D721Med (cell line): ENCODE measurements at places on chromosomes 1 and 21.

DNA sequence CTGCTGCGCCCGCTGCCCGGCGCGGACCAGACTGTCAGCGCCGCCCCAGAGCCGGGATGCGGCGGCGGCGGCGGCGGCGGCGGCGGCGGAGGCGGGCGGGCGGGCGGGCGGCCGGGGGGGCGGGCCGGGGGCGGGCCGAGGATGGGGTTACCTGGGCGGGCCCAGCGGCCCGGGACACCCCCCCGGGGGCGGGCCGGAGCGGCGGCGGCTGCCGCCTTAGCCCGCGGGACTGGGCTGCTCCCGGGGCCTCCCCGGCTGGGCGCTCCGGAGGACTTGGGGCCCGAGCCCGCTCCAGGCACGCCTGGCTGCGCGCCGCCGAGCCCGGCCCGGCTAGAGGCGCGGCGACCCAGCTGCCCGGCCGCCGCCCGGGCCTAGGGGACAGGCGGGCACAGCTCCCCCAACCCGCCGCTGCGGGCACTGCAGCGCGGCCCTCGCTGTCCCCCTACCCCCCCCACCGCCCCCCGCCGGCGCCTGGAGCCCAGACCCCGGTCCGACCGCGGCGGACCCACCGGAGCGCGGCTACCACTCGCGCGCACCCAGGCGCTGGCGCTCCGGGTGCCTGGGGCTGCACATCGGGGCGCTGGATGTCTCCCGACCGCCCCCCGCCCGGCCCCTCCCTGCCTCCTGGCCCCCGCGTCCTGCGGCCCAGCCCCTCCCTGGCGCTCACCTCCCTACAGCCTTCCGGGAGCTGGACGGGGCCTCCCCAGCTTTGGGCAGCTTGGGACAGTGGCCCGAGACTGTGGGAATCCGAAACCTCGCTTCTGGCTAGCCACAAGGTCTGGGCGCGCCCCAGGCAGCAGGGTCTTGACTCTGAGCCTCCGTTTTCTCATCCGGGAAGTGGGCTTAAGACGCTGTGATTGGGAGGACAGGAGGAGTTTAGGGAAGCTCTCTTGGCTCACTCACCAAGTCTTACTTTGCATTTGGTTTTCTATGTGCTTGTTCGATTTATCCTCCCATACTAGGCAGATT lies at the start of gene WNT4:
Gene WNT4 (minus strand): TSS at position 33 of the 969 bp plus-strand sequence. CDS start 175 bp downstream, outside the sequence.
- DNase-seq, result no peak

DNA sequence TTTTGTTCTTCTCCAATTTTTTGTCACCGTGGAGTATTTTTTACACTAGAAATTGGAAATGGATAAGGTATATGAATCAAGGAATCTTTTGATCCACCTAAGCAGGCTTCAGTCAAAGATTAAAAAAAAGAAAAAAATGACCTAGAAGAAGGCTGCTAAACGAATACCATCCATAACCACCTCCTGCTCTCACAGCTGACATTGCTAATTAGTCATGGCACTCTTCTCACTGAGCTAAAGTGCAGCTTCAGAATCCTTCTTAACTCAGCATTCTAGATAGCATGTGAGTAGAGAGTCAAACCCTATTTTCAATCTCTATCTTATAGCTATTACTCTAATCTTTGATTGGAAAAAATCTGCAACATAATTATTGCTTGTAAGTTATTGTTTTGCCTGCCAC lies 40.2 kb upstream of the ST6GALNAC5 start:
- no peak for DNase-seq

- no peak for DNase-seq
Observed at GRCh38 chr1:109514846-109515245, 5.3 kb upstream of the AMIGO1 start.

GRCh38 chr1:85573322-85573721 lies 7.2 kb upstream of the CCN1 start:
- DNase-seq, result no peak

DNA sequence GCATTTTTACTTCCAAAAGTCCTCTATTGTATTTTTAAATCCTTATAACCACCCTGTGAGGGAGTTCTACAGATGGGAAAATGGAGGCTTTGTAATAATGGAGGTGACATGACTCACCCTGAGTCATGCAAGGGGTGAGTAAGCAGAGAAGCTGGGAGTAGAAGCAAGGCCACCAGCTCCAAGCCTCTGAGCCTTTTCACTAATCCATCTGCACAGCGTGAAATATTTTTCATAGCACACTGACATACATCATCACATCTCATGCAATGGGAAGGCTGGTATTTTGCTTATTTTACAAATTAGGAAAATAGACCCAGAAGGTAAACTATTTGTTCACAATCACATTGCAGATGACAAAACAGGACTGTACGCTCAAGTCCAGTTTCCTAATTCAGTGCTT lies 96.9 kb downstream of the KCNH1 start:
- no peak for DNase-seq

DNA sequence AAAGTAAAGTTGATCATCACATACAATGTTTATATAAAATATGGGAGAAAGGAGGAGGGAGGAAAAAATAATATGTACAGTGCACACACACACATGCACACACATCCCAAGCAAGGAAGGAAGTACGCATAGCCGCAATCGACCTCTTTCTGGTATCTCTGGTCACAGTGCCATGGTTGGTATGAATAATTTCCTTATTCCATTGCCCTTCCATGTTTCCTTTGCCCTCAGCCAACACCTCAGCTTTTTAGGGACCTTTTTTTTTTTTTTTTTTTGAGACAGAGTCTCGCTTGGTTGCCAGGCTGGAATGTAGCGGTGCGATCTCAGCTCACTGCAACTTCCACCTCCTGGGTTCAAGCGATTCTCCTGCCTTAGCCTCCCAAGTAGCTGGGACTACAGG lies 20.6 kb downstream of the CITED4 start:
- no peak for DNase-seq

DNA sequence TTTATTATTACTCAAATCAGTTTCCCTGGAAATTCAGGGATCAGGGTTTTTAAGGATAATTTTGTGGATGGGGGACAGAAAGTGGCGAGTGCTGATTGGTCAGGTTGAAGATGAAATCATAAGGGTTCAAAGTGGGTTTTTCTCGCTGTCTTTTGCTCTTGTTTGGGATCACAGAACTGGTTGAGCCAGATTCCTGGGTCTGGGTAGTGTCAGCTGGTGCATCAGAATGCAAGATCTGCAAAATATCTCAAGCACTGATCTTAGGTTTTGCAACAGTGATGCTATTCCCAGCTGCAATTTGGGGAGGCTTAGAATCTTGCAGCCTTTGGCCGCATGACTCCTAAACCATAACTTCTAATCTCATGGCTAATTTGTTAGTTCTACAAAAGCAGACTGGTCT lies 9.3 kb downstream of the CHI3L2 start:
- DNase-seq, result no peak

DNA sequence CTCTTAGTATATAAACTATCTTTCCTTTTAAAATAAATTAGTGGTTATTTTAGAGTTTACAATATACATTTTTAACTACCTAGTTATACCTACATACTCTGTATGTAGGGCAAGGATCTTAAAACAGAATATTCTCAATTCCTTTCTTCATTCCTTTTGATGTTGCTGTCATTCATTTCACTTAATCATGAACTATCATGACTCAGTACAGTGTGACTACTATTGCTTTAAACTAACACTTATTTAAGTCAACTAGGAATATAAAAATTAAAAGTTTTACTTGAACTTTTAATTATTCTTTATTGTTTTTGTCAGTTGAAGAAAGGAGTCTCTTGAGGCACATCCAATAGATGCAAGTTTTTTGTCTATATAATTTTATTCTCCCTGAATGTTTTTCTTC lies 726.4 kb downstream of the BRINP3 start:
- no peak for DNase-seq

GRCh38 chr1:43636006-43636641 lies 13.8 kb upstream of the KDM4A start:
- DNase-seq, result no peak

- no peak for DNase-seq
Observed at GRCh38 chr1:60463146-60463545, 389.6 kb upstream of the C1orf87 start.

DNA sequence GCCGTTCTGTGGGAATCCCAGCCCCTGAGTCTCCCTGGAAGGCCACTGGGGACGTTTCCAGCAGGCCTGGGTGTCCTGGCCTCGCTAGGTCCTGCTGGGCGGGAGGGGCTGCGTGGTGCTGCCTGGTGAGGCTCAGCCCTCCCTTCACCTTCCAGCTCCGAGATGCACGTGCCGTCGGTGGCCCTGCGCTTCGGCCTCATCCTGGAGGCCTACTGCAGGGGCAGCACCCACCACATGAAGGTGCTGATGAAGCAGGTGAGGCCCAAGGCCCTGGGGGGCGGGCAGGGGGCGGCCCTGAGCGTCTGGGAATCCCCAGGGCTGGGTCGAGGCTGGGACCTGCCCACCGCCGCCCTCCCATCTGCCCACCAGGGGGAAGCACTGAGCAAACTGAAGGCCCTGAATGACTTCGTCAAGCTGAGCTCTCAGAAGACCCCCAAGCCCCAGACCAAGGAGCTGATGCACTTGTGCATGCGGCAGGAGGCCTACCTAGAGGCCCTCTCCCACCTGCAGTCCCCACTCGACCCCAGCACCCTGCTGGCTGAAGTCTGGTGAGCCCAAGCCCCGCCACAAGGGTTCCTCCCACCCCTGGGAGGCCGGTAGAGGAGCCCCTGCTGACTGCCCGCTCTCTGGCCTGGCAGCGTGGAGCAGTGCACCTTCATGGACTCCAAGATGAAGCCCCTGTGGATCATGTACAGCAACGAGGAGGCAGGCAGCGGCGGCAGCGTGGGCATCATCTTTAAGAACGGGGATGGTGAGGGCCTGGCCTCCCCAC lies 70.3 kb downstream of the PIK3CD start:
- no peak for DNase-seq

- no peak for DNase-seq
Observed at GRCh38 chr1:230725256-230726012, 11.5 kb upstream of the AGT start.

- DNase-seq, result no peak
Observed at GRCh38 chr1:64010316-64010715, 193.1 kb upstream of the UBE2U start.

DNA sequence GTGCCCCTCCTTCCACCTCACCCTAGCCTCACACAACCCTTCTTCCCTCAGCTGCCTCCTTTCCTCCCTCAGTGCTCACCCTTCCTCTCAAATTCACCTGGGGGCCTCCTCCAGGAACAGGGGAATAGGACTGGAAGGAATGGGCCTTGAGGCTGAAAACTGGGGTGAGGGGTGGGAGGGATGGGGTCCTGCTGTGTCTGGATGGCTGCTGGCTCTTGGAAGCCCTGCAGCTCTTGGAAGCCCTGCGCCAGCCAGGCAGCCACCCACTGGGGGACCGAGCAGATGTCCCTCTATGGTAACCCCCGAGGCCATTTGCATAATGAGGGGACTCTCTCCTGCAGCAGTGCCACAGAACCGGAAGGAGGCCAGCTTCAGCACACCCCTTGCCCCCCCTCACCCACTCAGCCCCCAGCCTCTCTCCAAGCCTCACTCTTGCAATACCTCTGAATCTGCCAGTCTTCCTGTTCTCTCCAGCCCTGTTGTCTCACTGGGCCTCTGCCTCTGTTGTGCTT lies 85.2 kb downstream of the KIRREL1 start:
- no peak for DNase-seq

- DNase-seq, result no peak
Observed at GRCh38 chr1:166629946-166630345, 209.3 kb upstream of the POGK start.

GRCh38 chr1:207868774-207869721 lies 41.9 kb downstream of the CD34 start:
- peak; percentile 88 for DNase-seq

GRCh38 chr1:45409276-45409675 lies 69.0 kb upstream of the MUTYH start:
- DNase-seq, result no peak

DNA sequence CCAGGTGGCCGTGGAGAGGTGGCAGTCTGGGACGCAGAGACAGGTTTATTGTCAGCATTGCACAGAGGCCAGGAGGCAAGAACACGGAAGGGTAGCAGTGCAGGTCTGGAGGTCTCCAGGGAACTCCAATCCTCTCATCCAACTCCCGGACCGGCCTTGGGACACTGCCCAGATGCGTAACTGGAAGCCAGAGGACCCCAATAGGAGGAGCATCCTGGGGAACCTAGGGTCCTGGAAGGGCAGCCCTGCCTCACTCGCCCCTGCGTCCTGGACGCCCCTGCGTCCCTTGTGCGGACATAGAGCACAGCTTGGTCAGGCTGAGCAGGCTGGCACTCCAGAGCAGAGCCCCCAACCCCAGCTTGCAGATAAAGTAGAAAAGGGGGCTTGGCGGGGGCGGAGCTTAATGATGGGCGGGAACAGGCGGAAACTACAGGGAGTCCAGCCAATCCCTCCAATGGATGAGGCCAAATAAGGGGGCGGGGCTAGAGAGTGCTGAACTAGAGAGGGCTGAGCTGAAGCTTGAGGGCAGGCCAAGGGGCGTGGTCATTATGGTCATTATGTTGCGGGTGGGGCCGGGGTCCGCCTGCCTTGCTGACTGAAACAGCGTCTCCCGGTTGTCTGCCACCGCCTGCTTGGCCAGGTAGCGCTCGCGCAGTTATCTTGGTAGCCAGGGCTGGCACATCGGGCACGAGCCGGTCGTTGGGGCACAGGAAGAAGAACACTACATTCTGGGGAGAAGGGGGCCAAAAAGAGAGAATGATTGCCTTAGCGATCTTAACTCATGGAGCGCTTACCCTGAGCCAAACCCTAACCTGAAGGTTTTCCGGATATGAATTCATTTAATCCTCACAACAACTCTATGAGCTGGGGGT lies 3.7 kb upstream of the ARHGEF19 start:
- no peak for DNase-seq

DNA sequence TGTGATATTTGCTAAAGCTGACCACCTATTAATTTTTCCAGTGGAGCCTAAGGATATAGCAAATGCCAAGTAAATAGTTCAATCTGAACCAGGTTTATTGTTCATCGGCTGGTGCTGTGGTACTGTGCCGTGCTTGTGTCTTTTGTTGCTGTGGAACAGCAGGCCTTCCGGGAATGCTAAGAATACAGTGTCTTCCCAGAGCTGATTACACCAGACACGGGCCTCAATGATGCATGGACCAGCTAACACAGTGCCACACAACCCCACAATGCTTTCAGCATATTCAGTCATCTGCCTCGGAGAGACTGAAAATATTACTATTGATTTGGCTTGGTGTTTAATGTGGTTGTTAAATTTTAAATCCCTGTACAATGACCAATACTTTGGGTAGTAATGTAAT lies 415.4 kb downstream of the PTBP2 start:
- DNase-seq, result no peak

- no peak for DNase-seq
Observed at GRCh38 chr1:192553741-192554140, 21.8 kb upstream of the RGS1 start.

DNA sequence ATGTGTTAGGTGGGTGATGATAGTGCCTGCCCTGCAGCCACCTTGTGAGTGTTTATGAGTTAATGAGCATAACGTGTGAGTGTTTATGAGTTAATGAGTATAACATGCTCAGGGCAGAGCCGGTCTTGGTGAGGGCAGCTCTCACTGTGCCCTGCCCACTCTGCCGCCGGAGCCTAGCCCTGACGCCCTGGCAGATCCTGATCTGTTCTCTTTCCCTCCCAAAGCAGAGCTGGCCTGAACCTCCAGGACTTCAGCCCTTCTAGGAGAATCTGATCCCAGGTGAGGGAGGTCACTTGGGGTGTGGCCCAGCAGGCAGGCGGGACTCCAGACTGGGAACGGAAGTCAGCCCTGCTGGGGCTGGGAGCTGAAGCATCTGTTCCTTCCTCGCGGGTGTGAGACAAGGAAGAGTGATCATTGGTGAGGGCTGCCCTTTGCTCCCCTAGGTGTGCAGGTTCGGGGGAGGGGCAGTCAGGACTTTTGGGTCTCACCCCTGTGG lies 5.7 kb downstream of the FBLIM1 start:
- DNase-seq, result no peak
